ENCODE measurements at places on chromosomes 12 and 14. TPM values are rescaled to one million over a fixed set of nuclear protein-coding genes. Genes with fewer than 3 reads are reported as not detected.

DNA sequence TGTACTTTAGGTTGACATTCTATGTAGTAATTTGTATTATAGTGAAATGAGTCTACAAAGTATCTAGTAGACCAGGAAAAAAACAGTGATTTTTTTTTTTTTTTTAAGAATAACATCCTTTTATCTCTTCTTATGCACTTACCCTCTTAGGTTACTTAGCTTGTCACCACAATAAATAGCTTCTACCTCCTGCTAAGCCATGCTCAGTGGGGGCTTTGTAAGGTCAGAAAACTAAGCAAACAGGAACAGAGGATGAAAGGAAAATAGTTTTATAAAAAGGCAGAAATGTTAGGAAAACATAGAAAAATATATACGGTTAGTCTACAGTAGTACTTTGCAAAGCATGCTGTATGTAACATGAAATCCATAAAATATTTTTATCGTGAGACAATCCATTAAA lies 385.3 kb upstream of the ATXN7L3B start:
- DNase-seq: no peak

DNA sequence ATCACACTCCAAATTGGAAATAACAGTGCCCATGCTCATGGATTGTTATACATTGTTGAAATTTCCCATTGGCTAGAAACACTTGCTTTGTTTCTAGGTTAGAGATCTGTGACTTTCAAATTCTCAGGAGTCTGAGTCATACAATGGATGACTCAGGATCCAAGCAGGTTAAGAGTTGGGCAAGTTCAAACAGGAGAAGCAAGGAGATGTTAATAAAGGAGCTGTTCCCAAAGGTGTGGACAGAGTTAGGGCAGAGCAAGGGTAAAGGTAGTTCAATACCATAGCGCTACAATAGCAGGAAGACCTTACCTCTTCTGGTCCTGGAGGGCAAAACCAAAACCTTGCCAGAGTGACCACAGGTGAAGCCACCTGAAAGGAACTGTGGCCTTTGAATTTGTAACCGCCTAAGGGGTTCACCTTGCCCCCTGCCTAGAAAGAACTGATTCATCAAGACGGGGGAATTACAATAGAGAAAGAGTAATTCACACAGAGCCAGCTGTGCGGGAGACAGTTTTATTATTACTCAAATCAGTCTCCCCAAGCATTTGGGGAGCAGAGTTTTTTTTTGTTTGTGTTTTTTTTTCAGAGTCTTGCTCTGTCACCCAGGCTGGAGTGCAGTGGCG lies 4.2 kb upstream of the AMN1 start:
- no peak for DNase-seq

DNA sequence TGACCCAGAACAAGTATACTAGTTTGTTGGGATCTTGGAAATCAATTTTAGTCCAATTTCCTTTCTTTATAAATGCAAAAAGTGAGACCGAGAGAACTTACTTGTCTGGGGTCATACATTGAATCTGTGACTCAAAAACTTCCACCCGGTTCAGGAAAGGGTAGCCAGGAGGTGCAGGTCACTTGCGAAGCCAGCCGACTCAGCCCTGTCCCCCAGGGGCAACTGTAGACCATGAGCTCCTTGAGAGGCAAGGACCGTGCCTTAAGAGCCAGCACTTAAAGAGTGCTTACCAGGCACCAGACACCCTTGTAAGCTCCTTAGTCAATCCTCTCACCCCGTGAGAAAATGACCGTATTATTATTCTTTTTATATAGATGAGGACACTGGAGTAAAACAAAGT lies 505 bp upstream of the BCDIN3D start:
- no peak for DNase-seq

- DNase-seq: no peak
Observed at GRCh38 chr12:80491166-80491565, 47.1 kb downstream of the PTPRQ start.

DNA sequence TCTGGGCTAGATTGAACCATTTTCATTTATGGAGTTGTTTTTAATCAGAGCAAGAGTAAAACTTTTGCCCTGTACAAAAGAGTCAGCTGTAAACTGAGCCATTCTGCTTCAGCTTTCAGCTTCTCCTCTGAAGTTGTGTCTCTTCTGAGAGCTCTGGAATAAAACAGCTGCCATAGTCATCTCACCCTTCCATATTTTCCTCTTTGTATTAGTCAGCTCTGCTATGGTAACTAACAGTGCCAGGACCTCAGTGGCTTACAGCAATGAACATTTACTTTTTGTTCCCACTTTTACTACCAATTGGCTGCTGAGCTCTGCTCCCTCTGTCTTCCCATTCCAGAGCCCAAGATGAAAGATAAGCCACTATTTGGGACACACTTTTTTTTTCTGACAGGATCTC lies 178.5 kb downstream of the DAD1 start:
- no peak for DNase-seq

GRCh38 chr12:12083688-12084087 lies 12.9 kb downstream of the BCL2L14 start:
- no peak for DNase-seq

Gene SOX5
- total RNA-seq: 42.1 TPM

DNA sequence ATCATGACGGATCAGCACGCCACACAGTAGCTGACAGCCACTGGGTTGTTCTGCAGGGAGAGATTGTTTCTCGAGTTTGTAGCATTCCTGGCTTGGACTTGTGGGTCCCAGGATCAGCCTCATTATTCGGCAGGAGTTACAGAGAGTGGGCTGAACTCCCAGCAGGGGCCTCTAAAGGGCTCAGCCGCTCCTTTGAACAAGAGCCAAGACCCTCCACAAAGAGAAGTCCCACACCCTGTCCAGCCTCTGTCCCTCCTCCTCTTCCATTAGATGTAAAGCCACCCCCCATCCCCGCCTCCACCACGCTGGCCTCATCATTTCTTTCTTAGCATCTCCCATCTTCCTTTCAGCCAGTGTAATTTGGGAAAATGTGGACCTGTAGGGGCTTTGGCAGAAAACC lies 96.7 kb upstream of the HSPB8 start:
- DNase-seq: no peak

Gene CCDC197
- not detected for total RNA-seq

- DNase-seq: no peak
Observed at GRCh38 chr12:5138256-5138655, 94.6 kb downstream of the KCNA5 start.

Gene BMP4
- total RNA-seq: 51.8 TPM

Gene MIPOL1
- total RNA-seq: 36.1 TPM

Gene OR4E2
- not detected for total RNA-seq

DNA sequence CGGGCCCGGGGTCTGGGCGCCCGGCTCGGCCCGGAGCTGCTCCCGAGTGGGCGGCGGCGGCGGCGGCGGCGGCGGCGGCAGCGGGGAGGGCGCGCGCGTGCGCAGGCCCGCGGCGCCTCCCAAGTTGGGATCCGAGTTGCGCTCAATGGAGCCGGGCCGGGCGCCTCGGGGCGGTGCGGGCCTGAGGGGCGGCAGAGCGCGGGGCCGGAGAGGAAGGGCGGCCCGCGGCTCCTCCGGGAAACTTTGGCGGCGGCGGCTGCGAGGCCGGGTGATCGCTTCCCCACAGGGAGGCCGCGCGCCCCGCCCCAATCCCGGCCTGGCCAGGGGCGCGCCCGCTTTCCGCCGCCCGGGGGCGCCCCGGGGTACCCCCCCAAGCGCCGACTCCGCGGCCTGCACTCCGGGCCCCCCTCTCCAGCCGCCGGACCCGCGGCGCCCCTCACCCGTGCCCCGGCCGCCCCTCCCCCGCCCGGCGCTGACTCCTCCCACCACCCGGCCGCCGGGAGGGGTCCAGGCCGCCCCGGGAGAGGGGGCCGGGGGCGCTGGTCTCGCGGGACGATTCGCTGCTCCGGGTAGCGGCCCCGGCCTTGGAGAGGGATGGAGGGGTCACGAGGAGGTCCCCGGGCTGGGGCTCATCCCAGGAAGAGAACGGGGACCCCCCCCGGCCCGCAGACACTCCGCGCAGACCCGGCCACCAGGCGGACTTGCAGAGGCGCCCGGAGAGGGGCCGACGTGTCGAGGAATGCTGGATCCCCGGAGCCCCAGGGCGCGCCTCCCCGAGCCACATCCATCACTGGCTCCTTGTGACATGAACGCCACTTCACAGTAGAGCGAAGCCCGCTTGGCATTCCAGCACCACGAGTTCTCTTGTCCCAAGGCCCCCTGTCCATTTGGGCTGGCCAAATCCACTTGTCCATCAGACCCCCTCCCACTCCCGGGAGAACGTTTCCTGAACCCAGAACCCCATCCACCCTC lies at the start of gene RILPL1:
Gene RILPL1 (minus strand): TSS at position 48 of the 972 bp plus-strand sequence. CDS start 237 bp downstream, outside the sequence.
- no peak for DNase-seq

DNA sequence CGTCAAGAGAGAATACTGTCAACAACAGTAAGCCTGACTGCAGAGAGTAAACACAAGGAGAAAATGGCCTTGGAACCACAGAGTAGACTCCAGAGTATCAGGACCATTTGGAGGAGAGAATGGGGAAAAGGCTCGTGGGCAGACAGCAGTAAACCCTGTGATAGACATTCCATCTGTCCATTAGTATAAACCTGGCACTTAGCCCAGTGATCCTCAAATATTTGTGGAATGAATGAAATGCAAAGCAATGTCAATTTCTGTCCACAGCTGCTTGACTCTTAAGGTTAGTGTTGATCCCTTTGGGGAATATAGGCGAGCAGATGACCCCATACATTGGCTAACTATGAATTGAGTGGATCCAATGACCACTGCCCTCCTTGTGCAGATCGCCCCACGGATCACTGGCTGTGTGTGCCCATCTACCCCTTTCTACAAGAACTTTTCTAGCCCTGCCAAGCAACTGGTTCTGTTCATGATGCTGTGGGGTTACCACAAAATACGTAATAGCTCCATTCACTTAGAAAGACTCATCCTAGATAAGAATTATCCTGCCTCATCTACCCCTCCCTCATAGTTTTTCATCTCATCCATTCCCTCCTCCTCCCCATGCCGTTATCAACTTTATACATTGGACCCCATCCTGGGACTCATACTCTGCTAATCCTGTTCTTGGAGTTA lies 846.8 kb downstream of the NRXN3 start:
- DNase-seq: no peak

DNA sequence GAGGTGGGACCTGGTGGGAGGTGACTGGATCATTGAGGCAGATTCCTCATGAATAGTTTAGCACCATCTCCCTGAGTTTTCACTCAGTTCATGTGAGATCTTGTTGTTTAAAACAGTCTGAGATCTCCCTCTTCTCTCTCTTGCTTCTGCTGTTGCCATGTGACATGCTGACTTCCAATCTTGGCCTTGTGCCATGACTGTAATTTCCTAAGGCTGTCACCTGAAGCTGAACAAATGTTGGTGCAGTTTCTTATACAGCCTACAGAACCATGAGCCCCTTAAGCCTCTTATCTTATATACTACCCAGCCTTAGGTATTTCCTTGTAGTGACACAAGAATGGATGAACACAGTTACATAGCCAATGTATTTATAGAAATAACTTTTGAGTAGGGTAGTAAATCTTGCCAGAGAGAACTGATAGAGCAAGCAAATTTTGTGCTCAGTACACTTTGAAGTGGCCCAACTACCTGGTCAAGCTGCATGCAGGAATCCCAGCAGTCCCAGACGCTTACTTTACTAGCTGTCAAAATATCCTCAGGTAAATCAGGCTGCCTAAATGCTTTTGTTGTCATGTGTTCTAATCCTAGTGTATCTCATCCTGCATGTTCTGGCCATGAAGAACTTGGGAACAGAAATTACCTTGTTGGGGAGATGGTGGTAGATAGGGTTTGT lies 445.6 kb upstream of the MIS18BP1 start:
- DNase-seq: no peak

- no peak for DNase-seq
Observed at GRCh38 chr12:88856201-88856600, 275.9 kb upstream of the KITLG start.

Gene MGAT4C
- total RNA-seq: 1.0 TPM

DNA sequence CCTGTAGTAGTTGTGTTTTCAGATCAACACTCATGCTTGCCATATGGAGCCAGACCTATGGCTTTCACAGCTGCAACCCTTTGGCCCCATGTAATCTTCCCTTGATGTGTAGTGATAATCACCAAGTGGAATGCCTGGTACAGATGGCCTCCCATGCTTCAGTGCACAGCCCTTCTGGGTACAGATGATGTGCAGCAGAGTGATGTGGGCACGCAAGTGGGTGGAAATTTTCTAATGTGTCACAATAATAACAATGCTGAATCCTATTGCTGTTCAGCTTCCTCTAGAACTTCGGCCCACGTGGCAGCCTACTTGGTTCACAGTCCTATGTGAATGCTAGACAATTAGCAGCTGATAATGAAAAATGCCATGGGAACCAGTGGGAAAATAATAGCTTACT lies 188.1 kb downstream of the SNAPC1 start:
- no peak for DNase-seq

DNA sequence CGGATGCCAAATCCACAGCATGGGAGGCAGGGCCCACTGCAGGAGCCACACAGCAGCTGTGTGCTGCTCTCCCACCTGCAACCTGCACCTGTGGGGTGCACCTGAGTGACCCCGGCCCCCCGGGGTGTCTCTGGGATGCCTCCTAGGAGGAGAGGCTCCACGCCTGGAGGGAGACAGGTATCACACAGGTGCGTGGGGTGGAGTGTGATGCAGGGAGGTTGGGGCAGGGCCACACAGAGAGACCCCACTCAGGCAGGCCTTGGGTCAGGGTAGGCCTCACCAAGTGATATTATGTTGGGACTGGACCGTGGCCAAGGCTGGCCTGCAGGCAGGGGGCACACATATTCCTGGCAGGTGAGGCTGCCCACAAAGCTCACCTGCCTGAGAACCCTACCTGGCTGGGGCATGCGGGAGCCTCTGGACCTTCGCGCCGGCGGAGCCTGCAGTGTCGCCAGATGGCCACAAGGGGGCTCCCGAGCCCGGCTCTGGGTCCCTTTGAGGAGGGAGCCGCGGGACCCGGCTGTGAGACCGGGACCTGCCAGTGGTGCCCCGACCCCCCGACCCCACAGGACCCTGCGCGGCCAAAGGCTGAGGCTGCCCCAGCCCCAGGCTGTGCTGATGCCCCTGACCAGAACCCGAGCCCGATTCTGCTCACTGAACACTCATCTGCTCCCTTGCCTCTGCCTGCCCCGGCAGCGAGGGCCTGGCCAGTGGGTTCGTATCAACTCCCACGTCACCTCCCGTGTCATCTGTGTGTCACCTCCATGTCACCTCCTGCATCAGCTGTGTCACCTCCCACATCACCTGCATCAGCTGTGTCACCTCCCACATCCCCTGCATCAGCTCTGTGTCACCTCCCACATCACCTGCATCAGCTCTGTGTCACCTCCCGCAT lies 11.4 kb downstream of the TMEM121 start:
- peak; percentile 71 for DNase-seq

DNA sequence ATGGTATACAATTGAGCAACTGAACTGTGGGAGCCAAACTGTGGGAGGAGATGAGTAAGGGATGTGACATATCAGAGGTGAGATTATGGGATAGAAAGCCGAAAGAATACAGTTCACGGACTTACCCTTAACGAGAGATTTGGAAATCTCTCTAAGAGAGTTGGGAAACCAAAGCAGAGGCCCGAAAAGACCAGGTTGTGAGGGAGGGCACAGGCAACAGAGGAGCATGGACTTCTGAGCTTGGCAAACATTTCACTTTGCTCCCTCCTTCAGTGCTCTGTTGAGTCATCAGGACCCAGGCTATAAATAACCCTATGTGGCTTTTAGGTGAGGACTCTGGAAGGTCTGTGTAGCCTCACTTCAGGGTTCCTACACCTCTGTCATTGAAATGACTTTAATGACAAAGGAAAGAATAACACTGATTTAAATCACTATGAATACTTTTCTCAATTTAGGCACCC lies 120.6 kb downstream of the TGFB3 start:
- DNase-seq: no peak

Measured in breast epithelium (tissue), 4 donors.